ENCODE measurements at places on chromosomes 4 and X.

DNA sequence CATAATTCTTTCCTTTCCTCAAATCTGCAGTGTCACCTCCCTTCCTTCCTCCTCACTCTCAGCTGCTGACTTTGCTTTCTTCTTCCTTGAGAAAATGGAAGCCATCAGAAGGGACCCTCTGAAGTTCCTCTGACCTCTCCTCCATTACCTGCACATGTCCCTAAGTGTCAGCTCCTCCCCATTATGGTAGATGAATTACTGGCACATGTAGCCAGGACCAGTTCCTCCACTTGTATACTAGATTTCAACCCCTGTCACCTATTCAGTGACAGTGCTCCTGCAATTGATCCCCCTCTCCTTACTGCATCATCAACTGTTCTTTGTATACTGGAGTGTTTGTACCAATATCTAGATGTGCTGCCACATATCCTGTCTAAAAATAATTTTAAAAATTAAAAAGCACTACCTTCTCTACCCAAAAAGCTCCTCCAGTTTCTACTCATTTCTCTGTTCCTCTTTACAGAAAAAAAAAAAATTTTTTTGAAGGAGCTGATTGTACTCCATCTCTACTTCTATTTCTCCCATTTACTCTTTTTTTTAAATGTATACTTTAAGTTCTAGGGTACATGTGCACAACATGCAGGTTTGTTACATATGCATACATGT lies 78.6 kb downstream of the CLCN5 start:
- DNase-seq = no peak

DNA sequence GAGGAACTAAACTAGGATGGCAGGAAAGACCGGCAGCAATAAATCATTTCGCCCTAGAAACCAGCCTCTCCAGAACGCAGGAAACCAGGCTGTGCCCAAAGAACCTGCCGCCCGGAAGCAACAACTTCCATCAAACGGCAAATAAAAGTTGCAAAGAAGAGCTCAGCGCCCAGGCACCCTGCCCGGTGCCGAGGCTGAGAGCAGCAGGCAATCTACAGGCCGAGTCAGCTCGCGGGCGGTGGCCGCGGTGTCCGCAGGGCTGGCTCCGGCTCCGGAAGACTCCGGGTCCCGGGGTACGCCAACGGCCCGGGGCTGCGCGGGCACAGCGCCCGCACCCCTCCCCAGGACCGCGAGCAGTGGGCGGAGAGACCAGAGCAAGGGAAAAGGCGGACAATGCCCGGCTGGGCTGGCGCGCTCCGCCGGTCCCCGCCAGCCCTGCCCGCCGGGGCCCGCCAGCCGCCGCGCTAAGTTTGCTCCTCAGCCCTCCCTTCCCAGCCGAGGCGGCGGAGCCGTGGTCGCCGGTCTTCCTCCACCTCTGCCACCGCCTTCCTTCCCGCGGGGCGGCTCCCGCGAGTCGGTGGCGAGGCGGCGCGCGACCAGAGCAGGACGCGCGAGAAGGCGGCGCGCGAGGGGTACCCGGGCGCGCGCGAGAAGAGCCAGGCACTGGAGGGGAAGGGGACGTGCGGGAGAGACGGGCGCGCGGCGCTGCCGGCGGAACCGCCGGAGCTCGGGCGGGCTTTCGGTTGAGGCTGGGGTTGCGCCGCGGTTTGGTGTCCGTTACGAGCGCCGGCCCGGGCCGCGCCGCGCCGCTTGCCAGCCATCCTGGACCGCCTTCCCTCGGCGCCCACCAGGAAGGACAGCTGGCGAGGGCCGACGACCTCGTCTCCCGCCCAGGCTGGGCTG lies 733 bp downstream of the FRYL start:
- DNase-seq = peak; percentile 19

- no peak for DNase-seq
Observed at GRCh38 chrX:45850197-45850774, 649.6 kb upstream of the DIPK2B start.

DNA sequence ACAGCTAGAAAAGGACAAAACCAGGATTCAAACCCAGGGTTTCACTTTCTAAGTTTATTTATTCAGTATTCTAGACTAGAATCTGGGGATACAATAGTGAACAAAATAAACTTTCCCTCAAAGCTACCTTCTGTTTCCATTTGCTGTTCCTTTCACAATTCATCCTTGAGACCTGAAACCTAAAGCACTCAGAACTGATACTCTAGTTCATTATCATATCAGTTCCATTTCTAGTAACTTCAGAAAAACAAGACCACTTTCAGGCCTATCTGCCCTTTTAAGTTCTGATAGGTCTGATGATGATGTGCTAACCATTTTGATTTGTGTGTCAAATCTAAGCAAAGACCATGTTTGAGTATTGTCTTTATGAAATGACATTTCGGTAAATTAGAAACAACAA lies 7.8 kb upstream of the XK start:
- no peak for DNase-seq

GRCh38 chrX:118038614-118039365 lies 77.8 kb downstream of the KLHL13 start:
- DNase-seq = no peak

DNA sequence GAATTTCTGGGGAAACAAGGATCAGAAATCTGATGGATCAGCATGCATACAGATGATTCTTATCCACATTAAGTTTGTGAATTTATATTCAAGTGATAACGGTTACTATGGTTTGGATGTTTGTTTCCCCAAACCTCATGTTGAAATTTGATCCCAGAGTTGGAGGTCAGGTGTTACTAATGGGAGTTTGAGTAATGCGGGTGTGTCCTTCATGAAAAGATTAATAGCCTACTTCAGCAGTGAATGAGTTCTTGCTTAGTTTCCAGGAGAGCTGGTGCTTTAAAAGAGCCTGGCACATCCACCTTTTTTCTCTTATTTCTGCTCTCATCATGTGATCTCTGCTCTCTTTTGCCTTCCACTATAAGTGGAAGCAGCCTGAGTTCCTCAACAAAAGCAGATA lies 712.4 kb downstream of the IL1RAPL1 start:
- no peak for DNase-seq

DNA sequence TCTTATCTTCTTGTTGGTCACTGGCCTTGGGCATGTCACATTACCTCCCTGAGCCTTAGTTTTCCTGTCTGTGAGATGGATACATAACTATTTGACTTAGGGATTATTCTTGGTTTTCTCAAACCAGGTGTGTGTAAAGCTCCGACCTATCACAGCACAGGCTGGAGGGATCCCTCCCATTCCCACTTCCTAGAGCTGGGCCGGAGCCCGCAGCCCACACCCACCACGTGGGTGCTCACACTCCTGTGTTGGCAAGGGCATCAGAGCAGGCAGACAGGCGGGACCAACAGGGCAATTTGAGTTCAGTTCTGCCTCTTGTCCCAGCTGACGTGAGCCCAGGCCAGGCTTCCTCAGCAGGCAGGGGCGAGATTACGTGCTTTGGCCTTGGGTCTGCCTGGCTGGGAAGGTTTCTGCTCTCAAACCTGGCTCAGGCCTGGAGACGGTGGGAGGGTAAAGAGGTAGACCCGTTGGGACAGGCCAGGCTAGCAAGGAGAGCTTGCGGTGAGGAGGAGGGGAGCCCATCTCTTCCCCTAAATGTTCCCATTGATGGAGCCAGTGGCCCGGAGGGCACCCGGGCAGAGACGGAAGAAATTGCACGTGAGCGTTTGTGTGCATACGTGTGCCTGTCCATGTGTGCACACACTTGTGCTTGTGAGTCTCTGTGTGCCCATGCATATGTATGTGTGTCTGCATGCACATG lies 734 bp upstream of the SH3TC1 start:
- DNase-seq = no peak

DNA sequence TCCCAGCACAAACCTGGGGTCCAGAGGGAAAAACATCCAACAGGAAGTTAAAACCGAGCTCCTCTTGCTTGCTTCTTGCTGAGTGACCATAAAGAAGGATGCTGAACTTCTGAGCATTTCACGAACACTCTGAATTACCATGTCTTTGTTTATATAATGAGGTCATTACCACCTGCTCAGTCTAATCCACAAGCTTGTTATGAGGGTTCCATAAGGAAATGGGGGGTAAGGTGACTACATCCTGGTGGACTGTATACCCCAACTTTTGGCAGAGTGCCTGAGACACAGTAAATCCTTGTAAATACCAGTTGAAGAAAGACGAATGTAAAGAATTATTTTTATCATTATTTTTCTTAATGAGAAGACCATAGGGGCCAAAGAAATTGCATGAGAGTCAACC lies 16.8 kb downstream of the CCDC149 start:
- no peak for DNase-seq

GRCh38 chr4:31086756-31087330 lies 366.7 kb downstream of the PCDH7 start:
- no peak for DNase-seq

DNA sequence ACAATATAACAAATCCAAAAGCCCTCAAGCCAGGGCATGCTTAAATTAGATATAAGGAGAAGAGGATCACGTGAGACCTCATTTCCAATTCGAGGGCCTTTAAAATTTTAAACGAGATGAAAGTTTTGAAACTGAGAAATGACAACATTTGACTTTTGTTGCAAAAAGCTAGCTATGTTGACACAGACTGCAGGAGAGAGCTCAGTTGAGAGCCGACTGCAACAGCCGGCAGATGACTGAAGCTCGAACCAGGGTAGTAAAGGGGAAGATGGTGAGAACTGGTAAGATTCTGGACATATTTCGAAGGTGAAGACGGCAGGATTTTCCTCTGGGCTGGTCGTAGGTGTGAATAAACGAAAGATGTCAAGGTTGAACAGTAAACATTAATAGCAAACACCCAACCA lies 773 bp downstream of the PRMT9 start:
- no peak for DNase-seq

GRCh38 chr4:173538148-173538908 lies 8.3 kb upstream of the HAND2 start:
- DNase-seq = no peak

- DNase-seq = no peak
Observed at GRCh38 chrX:133307637-133308498, 89.7 kb upstream of the TFDP3 start.

GRCh38 chr4:150039274-150040127 lies 38.7 kb upstream of the DCLK2 start:
- no peak for DNase-seq

- DNase-seq = no peak
Observed at GRCh38 chr4:47209833-47210232, 178.5 kb downstream of the GABRB1 start.

DNA sequence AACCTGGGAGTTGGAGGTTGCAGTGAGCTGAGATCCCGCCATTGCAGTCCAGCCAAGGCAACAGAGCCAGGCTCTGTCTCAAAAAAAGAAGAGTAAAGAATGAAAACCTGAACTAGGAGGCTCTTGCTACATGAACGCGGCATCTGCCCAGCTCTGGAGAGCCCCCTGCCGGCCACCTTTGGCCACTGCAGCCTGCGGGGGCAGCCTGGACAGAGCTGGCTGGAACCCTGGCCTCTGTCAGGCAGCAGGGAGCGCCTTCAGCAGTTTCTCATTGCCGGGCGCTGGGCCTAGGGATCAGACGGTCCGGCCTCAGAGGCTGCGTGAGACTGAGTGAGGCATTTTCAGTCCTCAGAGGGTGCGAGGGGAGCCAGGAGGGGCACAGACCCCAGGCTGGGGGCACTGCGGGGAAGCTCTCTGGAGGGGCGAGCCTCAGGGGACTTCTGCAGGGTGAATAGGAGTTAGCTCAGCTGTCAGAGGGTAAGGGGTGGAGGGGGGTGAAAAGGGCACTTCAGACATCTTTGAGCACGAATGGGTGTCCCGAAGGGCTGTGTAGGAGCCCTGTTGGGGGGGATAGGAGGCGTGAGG lies 17.5 kb downstream of the DOK7 start:
- peak; percentile 33 for DNase-seq

DNA sequence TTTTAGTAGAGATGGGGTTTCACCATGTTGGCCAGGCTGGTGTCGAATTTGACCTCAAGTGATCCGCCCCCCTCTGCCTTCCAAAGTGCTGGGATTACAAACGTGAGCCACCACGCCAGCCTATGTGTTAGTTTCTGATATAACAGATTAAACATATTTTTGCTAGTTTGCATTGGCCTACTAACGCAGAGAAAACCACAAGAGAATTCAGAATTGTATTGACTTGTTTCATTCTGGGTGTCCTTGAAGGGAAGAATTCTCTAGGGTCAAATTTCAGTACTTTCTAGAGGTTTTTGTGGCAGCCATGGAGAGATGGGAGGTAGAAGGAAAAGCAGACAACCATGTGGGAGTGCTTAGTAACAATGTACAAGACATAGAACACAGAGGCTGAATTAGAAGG lies 46.1 kb upstream of the BMPR1B start:
- no peak for DNase-seq

GRCh38 chr4:53161051-53161786 lies 204.6 kb downstream of the SCFD2 start:
- no peak for DNase-seq

Measured in stimulated activated CD8-positive, alpha-beta memory T cell treated with anti-CD3 and anti-CD28 coated beads, Interleukin-15, amount 100 ng/mL, for 4 hours (primary cell).